ENCODE measurements at places on chromosomes 7 and 10.

DNA sequence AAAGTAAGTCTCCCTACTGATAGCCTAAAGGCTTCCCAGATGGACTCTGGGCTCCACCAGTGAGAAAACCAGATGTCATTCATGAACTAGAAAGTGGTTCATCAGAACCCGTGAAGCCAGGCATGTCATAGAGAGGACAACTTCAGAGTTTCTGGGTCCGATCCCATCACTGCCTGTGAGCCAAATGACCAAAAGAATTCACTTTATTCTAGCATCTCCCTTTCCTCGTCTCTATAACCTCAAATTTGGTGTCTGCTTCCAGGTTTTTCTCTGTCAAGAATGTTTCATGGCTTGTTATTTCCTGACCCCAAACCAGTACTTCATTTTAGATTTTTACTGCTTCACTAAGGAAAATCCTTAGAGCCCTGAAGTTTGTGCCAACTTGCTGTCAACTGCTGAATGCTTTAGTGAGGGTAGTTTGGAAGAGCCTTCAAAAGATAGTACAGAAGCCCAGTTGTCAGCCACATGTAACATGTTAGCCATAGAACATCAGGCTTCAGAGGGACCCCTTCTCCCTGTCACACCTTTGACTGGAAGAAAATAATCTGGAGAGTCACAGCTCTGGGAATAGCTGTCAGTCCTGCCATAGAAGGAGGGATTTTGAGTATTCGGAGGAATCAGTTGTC is 34.0 kb downstream of the ITGB8 start:
- DNase-seq = no peak

DNA sequence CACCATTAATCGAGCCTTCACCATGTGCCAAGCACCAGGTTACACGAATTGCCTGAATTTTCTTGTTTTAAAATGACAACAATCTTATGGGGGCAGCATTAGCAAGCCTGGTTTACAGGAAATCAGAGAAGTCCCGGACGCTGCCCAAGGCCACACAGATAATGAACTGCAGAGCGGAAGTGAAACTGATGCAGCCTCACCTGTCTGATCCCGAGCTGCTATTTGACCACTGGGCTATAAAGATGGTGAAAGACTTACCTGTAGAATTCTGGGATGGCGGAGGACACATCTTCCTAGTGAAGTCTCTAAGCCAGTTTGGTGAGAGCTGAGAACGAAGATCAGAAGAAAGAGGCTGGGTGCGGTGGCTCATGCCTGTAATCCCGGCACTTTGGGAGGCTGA is 21.7 kb upstream of the GALNTL5 start:
- DNase-seq = no peak

DNA sequence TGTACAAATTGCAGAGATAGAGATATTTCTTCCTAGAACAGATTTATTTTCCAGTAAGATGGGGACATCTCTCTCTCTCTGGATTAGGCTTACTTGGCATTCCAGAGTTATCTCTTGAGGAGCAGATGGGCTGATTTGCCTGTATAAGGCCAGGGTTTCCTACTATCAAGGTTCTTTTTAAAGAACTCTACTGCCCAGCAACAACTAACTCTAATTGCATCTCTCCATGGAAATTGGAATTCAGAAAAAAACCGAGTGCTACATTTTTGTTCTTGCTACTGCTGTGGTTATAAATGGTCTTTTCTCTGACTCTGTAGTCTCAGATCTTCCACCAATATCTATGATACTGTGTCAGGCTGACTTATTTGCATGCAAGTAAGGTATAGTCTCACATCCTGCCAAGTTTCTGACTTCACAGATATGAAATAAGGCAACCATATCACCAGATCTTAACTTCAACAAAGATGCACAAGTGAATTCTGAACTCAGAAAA is 161.1 kb downstream of the CRPPA start:
- no peak for DNase-seq

- no peak for DNase-seq
Observed at GRCh38 chr7:46850563-46851330, 731.2 kb downstream of the TNS3 start.

DNA sequence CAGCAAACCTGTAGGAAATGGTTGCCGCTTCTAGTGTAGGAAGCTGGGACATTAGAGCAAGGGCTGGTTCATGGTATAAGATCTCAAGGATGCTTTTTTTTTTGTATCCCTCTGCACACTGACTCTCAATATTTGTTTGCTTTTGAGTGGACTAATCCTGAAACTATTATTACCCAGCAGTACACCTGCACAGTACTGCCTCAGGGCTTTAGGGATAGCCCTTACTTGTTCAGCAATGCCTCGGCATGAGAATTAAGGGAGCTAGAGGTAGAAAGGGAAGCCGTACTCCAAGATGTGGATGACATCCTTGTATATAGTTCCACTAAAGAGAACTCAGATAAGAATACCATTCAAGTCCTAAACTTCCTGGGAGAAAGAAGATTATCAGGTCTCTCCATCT is 70.5 kb downstream of the COPG2 start:
- no peak for DNase-seq

GRCh38 chr7:129908181-129908580 is 44.6 kb downstream of the UBE2H start:
- DNase-seq = no peak

DNA sequence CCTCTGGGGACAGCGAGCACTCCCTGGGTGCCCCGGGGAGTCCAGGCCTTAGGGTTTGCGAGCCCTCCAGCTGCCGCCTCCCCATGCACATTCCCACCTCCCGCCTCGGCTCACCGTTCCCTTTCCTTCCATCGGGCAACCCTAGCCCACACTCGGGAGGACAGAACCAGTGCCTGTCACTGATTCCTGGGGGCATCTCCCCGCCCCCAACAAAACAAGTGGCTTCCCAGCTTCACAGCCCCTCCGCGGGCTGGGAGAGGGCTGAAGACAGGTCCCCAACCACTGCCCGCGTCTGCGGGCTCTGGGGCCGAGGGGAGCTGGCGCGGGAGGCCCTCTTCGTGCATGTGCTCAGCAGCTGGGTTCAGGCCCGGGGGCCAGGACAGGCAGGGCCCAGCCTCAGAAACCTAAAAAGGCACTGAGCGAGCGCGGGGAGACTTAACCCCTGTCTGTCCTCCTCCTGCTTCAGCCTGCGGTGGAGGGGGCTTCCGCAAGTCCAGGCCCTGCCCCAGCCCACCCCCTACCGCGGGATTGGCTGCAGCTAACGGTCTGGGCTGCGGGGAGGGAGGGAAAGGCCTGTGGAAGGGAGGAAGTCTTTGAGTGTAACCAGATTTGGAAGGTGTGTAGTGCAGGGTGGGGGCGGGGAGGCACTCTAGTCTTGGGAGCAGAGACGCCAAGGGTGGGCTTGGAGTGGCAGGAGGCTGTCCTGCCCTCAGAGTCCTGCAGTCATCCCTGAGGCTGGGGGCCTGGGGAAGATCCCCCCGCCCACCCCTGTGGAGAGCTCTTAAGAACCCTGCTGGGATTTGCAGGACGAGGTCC is 1.2 kb downstream of the FLNC start:
- DNase-seq = no peak

GRCh38 chr7:150962553-150963399 is 15.3 kb downstream of the KCNH2 start:
- DNase-seq = peak; percentile 25

DNA sequence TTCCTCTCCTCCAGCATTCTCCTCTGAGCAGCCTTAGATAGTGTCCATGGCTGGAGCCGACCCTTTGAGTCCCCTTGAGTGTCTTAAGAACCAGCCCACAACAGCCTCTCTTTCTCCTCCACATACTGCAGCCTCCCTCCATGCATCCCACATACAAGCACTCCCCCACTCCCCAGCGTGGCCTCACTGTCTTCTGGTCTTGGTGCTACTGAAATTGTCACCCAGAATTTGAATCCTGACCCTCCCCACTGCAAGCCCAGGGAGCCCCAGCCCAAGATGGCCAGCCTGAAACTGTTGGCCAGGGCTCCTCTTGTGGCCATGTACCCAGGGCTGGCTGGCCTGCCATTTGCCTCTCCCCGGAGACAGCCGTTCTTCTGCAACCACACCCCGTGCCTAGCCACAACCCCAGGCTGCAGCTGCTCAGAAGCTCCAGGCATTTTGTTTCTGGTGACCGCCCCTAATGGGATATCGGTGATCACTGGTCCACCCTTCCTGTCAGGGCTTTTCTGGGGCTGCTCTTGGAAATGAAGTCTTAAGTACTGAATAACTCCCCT is 18.8 kb upstream of the SH2D4B start:
- DNase-seq = no peak

DNA sequence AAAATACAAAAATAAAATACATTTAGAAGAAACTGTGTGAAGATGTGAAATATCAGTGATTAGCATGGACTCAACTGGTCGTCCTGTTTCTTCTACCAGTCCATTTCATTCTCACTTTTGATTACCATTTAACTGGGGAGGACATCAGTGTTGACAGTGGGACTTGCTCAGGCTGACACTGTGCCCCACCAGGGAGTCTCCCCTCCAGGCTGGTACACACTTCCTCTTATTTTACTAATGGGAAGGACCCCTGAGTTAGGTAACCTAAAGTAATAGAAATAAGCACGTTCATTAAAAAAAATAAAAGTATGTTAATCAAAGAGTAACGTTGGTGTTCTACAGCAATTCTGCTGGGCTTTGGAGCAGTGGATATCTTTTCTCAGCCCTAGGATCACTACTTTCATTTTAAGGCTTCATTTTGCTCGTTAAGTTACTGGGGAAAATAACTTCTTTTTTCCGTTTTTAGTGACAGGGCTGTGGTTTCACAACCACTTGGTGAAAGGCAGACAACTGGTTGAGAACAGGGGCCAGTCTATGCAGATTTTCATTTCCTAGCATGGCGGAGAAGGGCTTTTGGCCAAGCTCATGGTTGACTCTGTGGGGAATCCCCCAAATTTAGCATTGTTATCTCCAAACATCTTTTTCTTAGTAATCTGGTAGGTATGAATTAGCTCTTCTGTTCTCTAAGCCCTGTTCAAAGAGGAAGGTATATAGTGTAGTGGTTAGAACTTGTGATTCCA is 2.1 kb downstream of the SNX10 start:
- DNase-seq = peak; percentile 51

DNA sequence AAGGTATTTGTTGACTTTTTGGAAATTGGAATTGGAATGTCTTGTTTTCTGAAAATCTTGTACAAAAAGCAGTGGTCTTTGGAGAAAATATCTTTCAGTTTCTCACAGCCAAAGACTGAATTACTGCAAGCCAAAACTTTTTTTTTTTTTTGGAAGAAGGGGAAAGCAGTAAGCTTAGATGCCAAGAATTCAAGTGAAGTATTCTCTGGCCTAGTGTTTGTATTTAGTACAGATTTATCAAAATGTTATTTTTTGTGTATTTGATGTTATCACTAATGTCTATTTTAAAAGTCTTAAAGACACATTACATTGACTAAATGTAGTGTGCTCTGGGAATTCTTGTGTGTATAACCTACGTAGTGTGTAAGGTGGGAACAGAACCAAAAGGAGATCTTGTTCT is 6.2 kb downstream of the TET1 start:
- no peak for DNase-seq

DNA sequence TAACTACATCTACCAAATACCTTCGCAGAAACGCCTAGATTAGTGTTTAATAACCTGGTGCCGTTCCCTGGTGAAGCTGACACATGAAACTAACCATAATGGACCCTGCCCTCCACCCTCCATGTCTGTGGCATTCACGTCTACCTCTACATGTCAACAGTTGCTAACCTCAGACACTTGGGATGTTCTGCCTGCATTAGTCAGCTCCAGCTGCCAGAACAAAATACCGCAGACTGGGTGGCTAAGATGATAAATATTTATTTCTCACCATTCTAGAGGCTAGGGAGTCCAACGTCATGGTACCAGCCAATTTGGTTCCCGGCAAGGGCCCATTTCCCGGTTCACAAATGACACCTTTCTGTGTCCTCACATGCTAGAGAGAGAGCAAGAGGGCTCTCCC is 118.5 kb upstream of the CHST15 start:
- no peak for DNase-seq

DNA sequence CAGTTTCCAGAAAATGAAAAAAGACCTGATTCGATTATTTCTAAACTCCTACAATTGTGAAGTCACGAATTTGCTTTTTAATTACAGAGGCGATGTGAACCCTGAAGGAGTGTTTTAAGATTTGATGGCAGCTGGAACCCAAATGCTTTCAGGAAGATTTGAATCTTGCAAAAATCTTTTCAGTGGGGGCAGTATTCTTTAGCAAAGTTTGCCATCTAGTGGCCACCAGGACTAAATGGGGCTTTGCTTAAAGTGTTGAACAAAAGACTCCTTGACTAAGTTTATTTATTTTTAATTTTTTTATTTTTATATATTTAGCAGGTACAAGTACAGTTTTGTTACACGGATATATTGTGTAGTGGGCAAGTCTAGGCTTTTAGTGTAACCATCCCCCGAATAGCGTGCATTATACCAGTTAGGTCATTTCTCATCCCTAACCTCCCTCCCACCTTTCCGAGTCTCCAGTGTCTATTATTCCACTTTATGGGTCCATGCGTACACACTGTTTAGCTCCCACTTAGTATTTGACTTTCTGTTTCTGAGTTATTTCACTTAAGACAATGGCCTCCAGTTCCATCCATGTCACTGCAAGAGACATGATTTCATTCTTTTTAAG is 98.8 kb downstream of the CACNB2 start:
- DNase-seq = no peak

GRCh38 chr7:54813398-54813797 is 54.4 kb upstream of the SEC61G start:
- no peak for DNase-seq

GRCh38 chr10:101280511-101280910 is 51.2 kb upstream of the LBX1 start:
- DNase-seq = no peak

GRCh38 chr10:31833753-31834152 is 94.9 kb downstream of the ARHGAP12 start:
- no peak for DNase-seq

DNA sequence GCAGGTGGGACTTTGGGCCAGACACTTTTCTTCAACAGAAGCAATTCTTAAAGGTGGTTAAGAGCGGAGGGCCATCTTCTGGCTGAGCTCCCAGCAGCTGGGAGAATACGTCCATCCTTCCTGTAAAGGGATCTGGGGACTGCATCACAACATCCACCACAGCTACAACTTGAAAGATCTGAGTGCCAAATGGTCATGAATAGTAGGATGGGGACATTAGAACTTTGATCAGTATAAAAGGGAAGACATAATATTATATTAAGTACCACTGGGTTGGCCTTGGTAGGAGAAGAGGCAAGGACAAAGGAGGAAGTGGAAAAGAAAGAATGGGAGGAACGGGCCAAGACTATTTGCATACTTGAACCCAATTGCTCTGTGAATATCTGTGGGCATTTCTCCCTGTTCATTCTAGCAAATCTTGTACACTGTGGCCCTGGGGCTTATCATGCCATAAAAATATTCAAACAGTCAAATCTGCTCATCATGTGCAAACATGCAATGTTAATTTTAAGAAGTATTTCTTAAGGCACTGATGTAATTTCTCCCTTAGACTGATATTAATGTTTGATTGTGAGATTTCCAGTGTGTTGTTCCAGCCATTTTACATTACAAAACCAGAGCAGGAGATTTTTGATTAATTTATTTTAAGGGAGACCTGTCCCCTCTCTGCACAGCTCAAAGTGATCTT is 65.5 kb upstream of the CREB5 start:
- no peak for DNase-seq

DNA sequence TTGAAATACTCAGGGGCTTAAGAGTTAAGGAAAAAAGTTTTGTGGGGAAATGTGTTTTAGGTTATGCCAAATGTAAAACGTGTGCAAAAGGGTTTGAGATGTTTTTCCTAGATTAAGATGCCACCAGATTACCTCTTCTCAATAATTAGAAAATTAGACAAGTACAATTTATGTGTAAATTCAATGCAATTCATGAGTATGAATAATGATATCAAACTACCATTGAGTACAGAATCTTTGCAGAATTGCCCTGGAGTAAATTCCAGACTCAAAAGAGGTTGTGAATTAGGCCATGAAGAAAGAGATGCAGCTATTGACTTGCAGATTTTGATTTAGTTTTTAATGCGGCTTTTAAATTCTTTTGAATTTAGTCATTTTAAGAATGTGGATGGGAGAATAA is 159.4 kb upstream of the INHBA start:
- DNase-seq = no peak
